ENCODE measurements at places on chromosomes 2 and 18. TPM values are rescaled to one million over a fixed set of nuclear protein-coding genes. Genes with fewer than 3 reads are reported as not detected.

Gene IL36B
- not detected for total RNA-seq

Gene ZNF236
- total RNA-seq: 15.4 TPM

Gene IL36G
- total RNA-seq: not detected

Gene AFF3
- total RNA-seq: not detected

Gene SH3RF3
- total RNA-seq: not detected

Gene RRM2
- 18.5 TPM for total RNA-seq

Gene LINC00305
- not detected for total RNA-seq

Gene OTX1
- not detected for total RNA-seq

Gene AMMECR1L
- total RNA-seq: 22.0 TPM
